ENCODE measurements at places on chromosomes 7 and 10. TPM values are rescaled to one million over a fixed set of nuclear protein-coding genes. Genes with fewer than 3 reads are reported as not detected.

GRCh38 chr10:125343983-125344382 is 183.6 kb upstream of the CTBP2 start:
- no peak for DNase-seq
- no peaks in the 10 kb centered on the region for H3K4me1 ChIP-seq
- no peaks in the 10 kb centered on the region for H3K36me3 ChIP-seq
- peaks cover 7% of the 10 kb centered on the region for H3K27me3 ChIP-seq

DNA sequence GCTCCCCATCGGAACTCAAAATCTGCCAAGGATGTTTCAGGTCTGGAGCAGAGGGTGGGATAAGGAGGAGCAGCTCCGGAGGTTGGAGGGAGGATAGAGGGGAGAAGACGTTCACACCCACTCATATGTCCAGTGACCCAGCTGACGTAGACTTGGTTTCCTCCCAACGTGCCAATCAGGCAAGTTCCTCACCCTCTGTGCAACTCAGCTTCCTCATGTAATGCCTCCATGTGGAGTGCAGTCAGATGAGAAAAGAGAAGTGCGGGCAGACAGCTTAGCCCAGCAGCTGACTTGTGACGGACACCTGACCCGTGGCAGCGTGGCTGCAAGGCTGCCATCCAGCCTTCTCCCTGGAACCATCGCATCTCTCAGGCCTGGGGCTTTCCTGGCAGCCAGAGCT is 86.8 kb downstream of the NPTX2 start:
- H3K4me3 ChIP-seq, result no peak overlapping the region
- no peaks in the 10 kb centered on the region for H3K4me1 ChIP-seq
- H3K27ac ChIP-seq, result no peak overlapping the region
- no peaks in the 10 kb centered on the region for H3K36me3 ChIP-seq

The CHCHD1 gene
- 27.4 TPM for total RNA-seq

- no peak overlapping the region for H3K4me3 ChIP-seq
- DNase-seq, result no peak
- H3K4me1 ChIP-seq, result no peaks in the 10 kb centered on the region
- peaks cover 6% of the 10 kb centered on the region for H3K27me3 ChIP-seq
- no peak overlapping the region for H3K27ac ChIP-seq
These were observed 217.3 kb downstream of the RPS24 start for GRCh38 chr10:78251016-78251385.

GRCh38 chr7:92609921-92610518 is 19.8 kb upstream of the FAM133B start:
- DNase-seq, result no peak
- H3K4me1 ChIP-seq, result peaks cover 23% of the 10 kb centered on the region
- no peak overlapping the region for H3K27ac ChIP-seq
- no peak overlapping the region for H3K4me3 ChIP-seq
- no peaks in the 10 kb centered on the region for H3K27me3 ChIP-seq

DNA sequence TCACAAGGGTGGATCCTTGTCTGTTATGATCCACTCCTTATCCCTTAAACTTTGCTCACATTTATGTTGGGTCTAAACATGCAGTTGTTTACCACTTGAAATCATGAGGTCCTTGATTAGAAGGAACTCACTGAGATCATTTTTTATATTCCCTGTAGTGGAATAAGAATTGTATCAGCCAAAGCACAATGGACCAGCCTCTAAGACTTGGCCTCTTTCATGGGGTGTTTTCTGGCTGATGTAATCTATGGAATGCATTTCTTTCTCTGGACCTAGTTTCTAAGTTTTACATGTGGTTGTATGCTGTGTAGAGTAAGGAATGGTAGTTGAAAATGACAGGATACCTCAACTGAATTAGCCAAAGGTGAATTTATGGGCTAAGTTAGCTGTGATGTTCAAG is 376.6 kb downstream of the SORCS3 start:
- no peak overlapping the region for H3K27ac ChIP-seq
- no peaks in the 10 kb centered on the region for H3K36me3 ChIP-seq
- H3K4me3 ChIP-seq, result no peak overlapping the region
- H3K4me1 ChIP-seq, result peaks cover 32% of the 10 kb centered on the region

GRCh38 chr7:106423111-106423510 is 138.3 kb upstream of the NAMPT start:
- peak overlapping the region; percentile 99 for H3K27ac ChIP-seq
- H3K4me1 ChIP-seq, result peaks cover 92% of the 10 kb centered on the region
- peaks cover 13% of the 10 kb centered on the region for H3K27me3 ChIP-seq
- no peak overlapping the region for H3K4me3 ChIP-seq
- H3K36me3 ChIP-seq, result peaks cover 13% of the 10 kb centered on the region

All from activated naive CD4-positive, alpha-beta T cell treated with anti-CD3 and anti-CD28 coated beads for 36 hours (primary cell).